NCI-H1436 (cell line): ENCODE measurements at places on chromosomes 1 and 21.

GRCh38 chr1:16204634-16205333 is 7.7 kb downstream of the ARHGEF19 start:
- DNase-seq = peak; percentile 39

- DNase-seq = no peak
These were observed 947 bp upstream of the RIT1 start for GRCh38 chr1:155912056-155912536.

DNA sequence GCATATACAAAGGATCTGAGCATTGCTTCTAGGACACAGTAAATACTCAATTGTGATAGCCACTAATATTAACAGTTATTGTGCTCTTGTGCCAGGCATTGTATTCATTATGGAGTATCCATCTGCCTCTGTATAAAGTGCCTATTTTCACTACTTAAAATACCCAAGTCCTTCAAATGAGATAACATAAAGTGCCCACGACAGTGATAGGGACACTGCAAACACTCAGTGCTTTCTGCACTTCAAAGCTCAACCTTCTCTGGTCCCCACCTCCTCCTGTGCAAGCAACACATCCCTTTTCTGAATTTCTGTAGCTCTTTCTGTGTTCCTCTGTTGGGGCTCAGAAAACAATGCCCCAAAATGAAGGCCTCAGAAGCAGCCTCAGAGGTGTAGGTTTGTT is 6.6 kb upstream of the DDAH1 start:
- no peak for DNase-seq

- DNase-seq = no peak
These were observed 103.3 kb upstream of the KCND3 start for GRCh38 chr1:112092656-112093371.

DNA sequence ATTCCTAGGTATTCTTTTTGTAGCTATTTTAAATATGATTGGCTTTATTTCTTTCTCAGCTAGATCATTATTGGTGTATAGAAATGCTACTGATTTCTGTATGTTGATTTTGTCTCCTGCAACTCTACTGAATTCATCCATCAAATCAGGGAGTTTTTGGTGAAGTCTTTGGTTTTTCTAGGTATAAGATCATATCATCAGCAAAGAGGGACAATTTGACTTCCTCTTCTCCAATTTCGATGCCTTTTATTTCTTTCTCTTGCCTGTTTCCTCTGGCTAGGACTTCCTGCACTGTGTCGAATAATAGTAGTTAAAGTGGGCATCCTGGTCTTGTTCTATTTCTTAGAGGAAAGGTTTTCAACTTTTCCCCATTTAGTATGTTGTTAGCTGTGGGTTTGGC is 27.5 kb upstream of the PRKACB start:
- no peak for DNase-seq

DNA sequence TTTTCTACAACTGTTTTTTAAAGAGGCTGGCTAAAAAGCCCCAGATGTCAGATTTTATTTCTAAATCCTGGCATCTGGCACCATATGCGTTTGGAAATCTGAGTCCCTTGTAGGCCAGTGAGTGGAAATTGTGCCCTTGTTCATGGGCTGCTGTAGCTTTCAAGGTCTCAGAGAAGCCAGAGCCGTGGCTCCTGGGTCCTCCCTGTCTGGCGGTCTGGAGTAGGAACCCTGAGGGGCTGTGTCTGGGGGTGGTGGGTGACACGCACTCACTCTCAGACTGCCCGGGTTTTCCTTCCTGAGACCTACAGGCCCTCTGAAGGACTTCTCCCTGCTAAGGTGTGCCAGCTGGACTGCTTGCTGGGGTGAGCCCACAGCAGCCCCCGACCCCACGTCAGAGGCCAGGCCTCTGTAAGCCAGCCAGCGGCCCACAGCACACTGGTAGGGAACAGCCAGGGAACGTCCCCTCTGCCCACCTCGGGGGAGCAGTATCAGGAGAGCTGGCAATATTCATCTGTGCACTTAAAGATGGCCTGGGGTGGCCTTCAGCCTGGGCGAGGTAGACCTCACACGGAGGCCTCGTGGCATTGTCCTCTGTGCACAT is 151.5 kb downstream of the PEX14 start:
- no peak for DNase-seq

GRCh38 chr1:159067699-159068621 is 8.6 kb downstream of the AIM2 start:
- no peak for DNase-seq

DNA sequence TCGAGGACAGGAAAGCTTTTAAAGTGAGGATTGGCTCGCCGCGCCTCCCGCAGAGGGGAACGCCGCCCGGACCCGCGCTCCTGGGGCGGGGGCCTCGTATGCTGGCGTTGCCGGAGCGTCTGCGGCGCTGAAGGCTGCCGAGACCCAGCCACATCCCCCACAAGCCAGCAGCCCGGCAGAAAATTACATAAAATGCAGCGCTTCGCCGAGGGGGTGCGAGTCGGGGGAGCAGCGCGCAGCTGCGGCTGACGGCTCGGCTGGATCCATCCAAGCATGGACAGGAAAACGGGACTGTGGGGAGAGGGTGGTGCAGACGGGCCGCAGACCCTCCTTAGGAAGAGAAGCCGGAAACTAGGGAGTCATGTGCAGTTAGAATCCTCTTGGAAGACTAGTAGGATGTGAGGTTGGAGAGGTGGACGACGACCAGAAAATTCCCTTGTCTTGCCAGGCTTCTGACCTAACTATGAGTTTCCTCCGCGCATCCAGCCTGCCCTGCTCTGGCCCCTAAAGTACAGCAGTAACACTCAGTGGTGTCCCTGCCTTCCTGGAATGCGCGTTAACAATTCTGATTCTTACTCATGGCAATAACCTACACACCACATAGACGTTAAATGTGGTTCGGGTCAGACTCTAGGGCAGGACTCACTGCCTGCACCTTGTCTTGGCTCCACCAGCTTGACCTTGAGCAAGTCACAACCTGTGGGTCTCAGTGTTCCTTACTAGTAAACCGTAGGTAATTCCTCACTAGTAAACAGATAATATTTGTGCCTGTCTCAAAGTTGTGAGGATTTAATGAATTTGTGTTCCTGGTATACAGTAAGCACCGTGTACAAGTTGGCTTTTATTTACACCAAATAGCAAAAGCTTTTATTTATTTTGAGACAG is 953 bp upstream of the BRWD1 start:
- DNase-seq = peak; percentile 36

DNA sequence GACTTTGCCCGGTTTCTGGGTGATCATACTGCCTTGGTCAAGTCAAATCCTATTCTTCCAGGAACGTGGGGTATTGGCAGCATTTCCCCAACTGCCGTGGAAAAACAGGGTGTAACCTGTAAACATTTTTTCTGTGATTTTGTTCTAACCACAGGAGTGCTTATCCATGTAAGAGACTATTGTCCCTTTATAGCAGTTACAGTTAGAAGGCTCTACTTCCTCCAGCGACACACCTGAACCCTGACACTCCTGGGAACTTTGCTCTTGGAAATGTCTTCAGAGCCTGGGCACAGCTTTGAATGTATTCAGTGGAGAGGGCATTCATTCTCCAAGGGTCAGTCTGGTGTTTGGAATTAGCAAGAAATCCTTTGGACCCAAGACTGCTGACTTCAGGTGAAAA is 26.4 kb upstream of the ARHGEF10L start:
- no peak for DNase-seq

DNA sequence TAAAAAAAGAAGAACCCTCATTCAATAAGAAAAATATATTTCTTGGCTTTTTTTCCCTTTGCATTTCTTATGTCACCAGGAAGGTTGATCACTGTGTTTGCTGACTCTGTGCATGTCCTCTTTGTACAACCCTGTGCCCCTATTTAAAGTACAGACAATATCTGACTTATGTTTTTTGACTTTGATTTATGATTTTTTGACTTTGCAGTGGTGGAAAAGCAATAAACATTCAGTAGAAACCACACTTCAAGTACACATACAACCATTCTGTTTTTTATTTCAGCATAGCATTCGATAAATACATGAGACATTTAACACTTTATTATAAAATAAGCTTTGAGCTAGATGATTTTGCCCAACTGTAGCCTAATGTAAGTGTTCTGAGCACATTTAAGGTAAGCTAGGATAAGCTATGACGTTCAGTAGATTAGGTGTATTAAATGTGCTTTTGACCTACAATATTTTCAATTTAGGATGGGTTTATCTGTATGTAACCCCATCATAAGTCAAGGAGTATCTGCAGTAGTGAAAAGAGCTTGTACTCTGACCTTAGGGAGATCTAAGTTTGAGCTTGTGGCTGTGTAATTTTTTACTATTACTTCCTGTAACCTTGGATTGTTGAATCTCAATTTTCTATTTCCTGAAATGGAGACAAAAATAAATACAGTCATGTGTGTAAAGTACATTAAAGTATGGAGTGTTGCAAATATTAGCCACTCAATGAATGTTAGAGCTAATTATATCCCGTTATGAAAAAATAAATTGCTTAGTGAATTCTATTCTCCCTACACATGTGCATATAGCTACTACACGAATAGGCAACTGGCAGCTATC is 1.2 kb downstream of the RNASEL start:
- no peak for DNase-seq

DNA sequence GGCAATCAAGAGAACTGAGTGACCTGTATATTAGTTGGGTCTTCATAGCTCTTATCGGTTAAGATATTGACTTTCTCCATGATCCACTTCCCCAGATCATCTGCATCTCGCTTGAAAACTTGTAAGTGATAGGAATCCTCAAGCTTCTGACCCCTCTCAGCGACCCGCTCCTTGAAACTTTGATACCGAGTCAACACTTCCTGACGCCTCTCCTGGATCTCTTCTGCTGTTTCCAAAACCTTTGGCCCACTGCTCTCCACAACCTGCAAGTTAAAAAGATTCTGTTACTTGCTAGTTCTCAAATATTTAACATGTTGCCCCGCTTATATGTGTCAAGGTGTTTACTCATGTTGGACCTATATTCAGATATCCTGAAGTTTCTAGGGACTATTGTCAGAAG is 1.4 kb downstream of the SPTA1 start:
- DNase-seq = no peak

DNA sequence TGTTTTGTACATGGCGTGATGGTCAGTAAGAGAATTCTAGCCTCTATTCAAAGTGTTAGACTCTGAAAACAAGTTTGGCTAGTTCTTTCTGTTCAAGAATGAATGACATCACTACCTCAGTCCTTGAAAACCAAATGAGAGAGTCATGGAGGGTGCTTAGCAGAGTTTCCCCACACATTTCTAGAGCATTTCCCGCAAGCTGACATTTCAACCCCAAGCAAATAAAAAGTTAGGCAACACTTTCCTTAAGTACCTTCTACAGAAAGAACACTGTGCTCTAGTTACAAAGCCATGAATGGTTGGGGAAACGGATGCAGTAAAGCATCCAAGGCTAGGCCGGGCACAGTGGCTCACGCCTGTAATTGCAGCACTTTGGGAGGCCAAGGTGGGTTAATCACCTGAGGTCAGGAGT is 47.9 kb upstream of the SLC44A3 start:
- DNase-seq = no peak

DNA sequence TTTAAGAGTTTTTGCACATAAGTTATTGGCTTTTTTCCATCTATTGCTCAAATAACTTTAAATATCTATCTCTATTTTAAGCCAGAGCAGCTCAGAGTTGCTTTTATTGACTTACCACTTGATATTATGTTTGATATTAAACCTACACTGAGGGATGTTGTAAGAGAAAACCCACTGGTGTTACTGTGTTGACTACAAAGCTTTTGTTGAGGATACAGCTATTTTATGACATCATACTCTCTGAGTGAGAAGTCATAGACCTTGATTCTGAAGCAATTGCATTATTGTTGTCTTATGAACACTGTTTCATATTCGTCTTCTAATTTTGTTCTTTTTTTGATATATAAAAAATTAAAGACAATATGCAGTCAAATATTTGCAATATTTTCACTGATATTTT is 560.4 kb downstream of the PTBP2 start:
- DNase-seq = no peak

DNA sequence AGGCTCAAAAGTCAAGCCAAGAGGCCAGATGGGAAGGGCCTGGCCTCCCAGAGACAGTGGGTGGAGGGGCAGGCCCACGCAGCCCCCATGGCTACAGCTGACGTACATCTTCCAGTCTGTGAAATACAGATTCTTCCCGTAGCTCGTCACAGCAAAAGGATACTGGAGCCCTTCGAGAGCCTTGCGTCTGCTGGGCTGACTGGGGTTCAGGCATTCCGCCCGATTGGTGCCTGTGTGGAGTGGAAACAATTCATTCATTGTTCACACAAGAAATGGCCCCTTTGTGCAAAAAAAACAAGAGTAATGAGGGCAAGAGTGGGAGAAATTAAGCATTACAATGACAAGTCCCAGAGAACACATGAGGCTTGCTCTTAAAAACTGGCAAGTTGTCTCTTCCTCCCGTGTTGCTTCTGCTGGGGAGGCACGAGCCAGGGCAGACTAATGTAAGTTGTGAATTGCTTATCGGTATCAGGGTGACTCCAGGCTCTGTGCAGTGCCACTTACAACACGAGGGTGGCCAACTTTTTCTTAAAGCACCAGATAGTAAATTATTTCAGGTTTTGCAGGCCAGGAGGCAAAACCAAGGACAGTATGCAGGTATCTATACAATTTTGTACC is 85.1 kb downstream of the NID1 start:
- no peak for DNase-seq

GRCh38 chr1:168321945-168322344 is 41.3 kb downstream of the TBX19 start:
- DNase-seq = peak; percentile 16

GRCh38 chr1:29986986-29987385 is 736.4 kb downstream of the MATN1 start:
- DNase-seq = no peak

GRCh38 chr1:30911059-30911954 is 2.7 kb upstream of the SDC3 start:
- peak; percentile 79 for DNase-seq

DNA sequence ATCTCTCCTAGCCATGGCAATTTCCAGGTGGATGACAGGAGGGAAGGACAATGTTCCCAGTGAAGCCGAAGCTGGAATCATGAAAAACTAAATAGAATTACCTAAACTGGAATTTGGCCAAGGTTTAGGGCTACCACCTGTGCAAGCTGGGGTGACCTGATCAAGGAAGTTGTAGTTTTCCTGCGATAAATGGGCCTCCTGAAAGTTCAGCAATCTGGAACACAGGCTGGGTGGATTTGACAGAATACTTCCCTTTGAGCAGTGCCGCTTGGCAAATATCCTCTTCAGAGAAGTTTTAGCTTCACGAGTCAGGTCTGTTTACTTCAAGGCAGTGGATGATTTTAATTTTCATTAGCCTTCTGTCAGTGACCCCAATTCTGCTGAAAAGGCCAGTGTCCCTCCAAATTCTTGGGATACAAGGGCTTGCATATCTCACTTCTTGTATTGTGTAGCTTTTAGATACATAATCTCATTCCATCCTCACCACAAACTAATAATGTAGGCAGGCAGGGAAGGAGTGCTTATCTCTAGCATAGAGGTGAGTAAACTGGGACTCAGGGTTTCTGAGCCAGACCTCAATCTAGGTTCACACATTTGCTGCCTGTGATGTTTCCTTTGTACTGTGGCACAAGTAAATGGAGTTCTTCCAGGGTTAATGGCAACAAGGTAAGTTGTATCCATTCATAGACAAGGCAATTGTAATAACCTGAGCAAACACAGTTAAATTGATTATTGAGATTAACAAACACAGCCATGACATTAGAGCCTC is 349.4 kb downstream of the NUF2 start:
- no peak for DNase-seq
